ENCODE measurements at places on chromosomes 1 and 21. TPM values are rescaled to one million over a fixed set of nuclear protein-coding genes. Genes with fewer than 3 reads are reported as not detected.

- DNase-seq: no peak
Measured at GRCh38 chr1:202073206-202073605, 49.5 kb upstream of the GPR37L1 start.

DNA sequence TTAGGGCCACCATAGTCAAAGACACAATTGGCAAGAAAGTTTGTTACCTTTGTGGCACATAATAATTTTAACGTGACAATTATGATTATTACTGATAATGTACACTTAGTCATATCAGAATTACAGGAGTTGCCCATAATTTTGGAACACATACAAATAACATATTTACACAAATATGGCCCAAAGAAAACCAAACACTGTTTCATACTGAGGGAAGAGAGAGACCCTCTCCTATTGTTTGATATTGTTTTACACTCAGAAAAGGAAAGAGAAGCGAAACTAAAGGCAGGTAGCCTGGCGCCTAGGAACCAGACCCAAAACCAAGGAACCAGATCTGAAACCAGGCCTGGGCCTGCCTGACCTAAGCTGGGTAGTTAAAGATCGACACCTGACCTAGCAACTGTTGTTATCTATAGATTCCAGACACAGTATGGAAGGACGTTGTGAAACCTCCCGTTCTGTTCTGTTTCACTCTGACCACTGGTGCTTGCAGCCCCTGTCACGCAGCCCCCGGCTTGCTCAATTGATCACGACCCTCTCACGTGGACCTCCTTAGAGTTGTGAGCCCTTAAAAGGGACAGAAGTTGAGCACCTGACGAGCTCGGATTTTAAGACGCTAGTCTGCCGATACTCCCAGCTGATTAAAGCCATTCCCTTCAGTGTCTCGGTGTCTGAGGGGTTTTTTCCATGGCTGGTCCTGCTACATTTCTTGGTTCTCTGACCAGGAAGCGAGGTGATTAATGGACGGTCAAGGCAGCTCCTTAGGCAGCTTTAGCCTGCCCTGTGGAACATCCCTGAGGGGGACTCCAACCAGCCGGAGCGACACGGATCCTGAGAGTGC, 27.9 kb downstream of the C1orf115 start:
- DNase-seq: no peak

- DNase-seq: no peak
Measured at GRCh38 chr1:89667691-89668090, 34.8 kb downstream of the LRRC8C start.

DNA sequence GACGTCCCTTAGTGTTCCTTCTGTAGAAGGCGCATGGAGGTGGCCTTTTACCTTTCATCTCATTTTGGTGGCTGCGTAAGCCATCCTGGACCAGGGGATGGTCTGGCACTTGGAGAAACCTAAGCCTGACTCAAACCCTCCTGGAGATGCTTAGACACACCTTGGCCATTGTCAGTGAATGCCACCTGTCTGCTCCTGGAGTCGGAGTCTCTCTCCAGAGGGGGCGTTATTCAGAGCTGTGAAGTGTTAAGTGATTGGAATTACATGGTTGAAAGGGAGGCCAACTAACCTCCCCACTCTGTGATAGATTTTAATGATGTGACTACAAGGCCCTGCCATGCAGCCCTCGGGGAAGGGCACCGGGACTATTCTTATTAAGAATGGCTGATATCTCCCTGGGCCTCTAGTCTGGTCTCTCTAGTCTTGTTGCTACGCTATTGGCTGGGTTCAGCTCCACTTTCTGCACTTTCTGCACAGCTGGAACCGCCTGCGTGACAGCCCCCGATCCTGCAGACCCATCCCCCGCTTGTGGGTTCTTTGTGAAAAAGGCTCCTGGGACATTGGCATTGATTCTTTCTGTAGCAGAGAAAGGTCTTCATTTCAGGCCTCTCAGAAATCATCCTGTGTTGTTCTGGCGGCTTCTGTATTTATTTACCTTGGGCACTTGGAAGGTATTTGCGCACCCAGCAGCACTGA, 4.2 kb downstream of the RASSF5 start:
- DNase-seq: no peak

DNA sequence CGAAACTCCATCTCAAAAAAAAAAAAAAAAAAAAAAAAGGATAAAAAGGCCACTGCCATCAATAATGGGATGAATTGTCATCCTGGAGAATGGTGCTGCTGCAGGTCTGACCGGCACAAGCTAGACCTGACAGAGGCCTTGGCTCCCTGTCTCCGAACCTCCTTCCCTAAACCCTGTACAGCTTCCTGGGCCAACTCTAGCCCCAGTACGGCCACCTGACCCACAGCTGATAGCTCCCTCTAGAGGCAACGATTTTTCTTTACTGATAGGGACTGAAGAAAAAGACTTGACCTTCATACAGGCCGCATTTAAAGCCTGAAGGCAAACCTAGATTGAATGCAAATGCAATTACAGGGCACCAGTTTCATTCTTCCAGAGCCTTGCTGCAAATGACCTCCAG, 30.7 kb downstream of the NOL9 start:
- peak; percentile 70 for DNase-seq

- DNase-seq: no peak
Measured at GRCh38 chr1:176612791-176613190, 149.8 kb downstream of the PAPPA2 start.

GRCh38 chr1:90784186-90784847, 67.2 kb upstream of the BARHL2 start:
- DNase-seq: no peak

DNA sequence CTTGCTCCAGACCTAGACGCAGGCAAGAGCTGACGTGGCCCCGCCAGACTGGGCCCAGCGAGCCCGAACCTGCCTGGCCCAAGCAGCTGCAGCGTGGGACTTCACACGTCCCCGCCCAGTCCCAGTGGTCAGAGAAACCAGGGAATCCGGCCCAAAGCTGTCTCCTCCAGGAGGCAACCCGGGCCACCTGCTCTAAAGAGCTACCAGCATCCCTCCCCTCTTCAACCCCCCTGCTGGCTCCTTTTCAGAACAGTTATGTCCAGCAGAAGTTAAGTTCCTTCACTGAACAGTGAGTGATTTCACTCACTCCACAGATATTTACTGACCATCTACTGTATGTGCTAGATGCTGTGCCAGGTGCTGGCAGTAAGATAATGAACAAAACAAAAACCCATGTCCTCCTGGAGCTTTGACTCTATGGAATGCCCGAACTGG, 2.1 kb upstream of the EFNA1 start:
- peak; percentile 34 for DNase-seq

GRCh38 chr1:17671314-17671705, 83.8 kb upstream of the ACTL8 start:
- DNase-seq: no peak

DNA sequence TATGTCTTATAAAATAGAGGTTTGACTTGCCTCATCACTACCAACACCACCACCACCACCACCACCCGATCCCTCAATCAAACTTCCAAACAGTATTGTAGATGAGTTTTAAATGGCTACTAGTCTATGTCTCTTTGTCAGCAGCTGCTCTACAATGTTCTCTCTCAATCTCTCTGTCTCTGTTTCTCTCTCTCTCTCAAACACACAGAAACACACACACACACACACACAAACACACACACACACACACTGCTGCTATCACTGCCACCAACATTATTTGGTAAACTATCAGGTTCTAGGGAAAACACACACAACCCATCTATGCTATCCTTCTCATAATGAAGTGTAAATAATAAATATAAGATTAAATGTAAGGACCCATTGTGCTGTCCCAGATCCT, 2.4 kb downstream of the TNFSF4 start:
- no peak for DNase-seq

DNA sequence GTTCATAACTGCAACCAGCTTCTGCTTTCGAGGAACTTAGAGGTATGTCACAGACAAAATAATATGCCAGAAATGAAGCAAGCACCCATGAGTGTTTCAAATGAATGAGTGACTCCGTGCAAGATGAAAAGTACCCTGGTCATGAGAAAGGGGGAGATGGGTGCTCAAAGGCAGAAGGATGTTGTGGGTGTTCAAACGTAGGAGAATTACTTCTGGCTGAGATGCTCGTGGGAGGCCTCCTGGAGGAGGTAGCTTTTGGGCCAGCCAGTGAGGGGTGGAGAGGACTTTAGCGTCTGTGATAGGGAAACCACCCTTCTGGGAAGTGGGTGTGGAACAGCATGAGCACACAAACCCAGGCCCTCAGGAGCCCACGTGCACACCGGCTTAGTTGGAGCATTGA, 113.8 kb downstream of the SYF2 start:
- DNase-seq: no peak

DNA sequence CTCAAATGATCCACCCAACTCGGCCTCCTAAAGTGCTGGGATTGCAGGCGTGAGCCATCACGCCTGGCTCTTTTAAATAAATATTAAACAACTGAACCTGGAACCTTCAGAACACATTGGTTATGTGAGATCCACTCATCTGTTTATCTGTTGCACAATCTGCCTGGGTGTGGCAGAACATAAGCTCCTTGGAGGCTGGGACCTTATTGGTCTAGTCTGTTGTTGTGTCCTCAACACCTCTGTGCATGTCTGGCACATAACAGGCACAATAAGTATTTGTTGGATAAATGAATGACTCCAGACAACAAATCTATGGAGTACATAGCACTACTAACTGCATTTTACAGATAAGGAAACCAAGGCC, 4.1 kb upstream of the NBL1 start:
- DNase-seq: no peak

DNA sequence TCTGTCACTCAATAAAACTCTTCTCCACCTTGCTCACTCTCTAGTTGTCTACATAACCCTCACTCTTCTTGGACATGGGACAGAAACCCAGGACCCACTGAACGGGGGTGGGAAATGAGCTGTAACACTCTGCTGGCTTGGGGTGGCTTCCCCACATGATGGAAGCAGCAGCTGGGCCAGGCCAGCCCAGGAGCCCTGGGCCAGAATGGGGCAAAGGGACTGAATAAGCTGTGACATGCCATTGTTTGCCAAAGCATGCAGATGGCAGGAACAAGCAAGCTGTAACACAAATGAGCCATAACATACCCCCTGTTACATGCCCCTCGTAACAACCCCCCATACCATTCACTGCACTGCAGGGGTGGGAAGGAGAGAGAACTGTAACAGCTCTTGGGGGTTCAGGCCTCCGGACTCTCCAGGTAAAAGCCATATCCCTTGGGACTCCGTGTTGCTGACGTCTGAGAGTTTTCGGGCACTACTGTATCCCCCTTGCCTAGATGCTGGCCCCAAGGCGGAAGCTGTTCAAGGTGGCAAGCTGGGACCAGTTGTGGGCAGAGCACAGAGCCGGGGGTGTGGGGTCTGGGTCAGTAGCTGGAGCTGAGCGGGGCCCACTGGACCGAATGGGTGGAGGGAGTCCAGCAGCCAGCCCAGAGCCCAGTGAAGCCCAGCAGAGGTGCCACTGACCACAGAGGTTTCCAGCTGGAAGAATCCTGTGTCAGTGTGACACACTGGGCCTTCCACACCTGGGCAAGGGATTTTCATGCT, 56.1 kb upstream of the DMRTB1 start:
- DNase-seq: peak; percentile 22

DNA sequence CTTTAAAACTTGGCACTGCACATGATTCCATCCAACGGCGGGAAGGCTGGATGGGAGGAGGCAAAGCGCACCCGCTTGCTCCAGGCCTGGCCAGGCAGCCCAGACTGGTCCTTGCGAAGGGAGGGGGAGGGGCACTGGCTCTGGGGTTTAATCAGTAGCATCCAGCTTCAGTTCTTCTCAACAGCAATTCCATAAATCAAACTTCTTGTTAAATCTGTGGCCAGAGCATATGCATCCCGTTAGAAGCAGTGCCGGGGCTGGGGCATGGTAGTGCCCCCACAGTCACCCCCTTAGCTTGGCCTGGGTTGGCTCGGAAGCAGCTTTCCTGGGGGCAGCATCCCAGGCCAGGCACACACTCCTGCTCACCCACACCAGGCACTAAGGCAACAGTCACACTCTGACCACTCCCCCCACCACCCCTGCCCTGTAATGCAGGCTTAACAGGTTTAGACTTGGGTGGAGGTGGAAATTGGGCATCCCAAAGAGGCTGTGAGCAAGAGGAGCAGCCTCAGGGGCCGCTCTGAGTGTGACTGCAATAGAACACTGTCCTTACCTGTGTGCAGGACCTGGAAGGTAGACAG, 94.1 kb upstream of the CASZ1 start:
- no peak for DNase-seq

DNA sequence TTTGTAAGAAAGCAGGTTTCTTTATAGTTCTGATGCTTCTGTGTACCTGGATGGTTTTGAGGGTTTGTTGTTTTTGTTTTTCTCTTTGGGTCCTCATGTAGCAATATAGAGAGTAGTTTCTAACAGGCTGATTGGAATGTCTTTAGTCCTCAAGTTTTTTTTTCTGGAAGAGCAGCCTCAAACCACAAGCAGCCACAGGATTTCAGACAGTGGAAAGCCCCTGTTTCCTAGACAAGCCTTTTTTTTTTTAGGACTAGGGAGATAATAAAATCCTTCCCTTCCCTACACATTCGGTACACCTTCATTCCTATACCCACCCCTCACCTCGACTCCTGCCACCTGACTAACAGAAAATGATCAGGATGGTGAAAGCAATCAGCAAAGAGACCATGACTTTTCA, 47.6 kb downstream of the ACP6 start:
- no peak for DNase-seq

- DNase-seq: no peak
Measured at GRCh38 chr1:100604372-100604771, 66.4 kb downstream of the GPR88 start.

GRCh38 chr1:31902510-31902860, 35.7 kb downstream of the PTP4A2 start:
- DNase-seq: no peak

DNA sequence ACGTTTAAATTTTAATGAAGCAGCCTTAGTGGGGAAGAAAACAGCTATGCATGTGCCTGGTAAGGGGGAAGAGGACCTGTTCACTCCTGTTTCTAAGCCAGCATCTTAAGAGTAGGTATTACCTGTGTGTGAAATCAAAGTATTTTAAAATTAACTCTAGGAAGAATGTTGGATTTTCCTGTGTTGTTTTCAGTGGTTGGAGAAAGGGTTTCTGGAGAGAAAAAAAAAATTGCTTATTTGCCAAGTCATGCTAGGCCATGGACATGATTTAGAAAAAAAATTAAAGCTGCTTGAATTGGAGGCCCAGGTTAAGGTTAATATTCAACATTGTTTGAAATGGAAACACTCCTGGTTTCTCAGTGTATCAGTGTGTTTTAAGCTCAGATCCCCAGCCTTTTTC, 42.9 kb upstream of the DNAJC6 start:
- DNase-seq: no peak

GRCh38 chr1:200423235-200423634, 13.4 kb upstream of the ZNF281 start:
- DNase-seq: no peak

The PCAT6 gene
- total RNA-seq: 6.4 TPM

The ARHGAP29 gene
- 1.3 TPM for total RNA-seq

The DDAH1 gene
- total RNA-seq: 36.3 TPM

The C1QC gene
- not detected for total RNA-seq

The LSM10 gene
- total RNA-seq: 47.5 TPM

The UTS2 gene
- total RNA-seq: not detected

The TAF1A gene
- 14.8 TPM for total RNA-seq

The ITLN1 gene
- total RNA-seq: not detected

The LCE3E gene
- not detected for total RNA-seq
